ENCODE measurements at places on chromosomes 11 and 22.

- DNase-seq, result no peak
Measured at GRCh38 chr11:74699615-74700396, 31.4 kb downstream of the CHRDL2 start.

- DNase-seq, result no peak
Measured at GRCh38 chr11:1753929-1754305, 3.5 kb upstream of the IFITM10 start.

- DNase-seq, result no peak
Measured at GRCh38 chr22:24186892-24187670, 5.8 kb downstream of the SUSD2 start.

DNA sequence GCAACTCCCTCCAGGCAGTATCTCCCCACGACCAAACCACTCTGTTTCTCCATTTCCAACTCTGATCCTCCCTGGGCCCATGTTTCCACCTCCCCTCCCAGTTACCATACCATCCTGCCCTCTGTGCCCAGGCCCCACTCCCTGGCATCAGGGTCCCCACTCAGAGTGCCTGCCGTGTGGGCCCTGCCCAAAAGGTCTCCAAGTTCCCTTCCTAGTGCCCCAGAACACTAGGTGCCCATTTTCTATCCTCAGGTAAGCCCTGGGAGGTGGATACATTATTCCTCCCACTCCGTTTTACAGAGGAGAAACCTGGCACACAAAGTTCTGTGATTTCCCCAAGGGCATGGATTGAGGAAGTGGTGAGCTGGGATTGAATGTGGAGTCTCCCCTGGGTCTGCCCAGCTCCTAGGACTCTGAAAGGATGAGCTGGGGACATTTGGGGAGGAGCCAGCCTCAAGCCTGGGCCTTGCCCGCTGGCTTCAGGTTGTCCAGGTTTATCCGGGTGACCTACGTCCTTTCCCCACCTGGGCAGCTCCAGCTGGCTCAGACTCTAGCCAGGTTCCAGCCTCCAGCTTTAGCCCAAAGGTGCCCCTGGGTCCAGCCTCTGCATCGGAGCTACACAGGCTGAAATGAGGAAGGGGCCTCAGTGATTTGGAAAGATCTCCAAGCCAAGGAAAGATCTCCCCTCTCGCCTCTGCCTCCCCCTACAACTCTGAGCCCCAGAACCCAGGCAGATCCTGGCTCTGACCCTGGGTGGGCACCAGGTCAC, 2.2 kb upstream of the GSTT4 start:
- no peak for DNase-seq

DNA sequence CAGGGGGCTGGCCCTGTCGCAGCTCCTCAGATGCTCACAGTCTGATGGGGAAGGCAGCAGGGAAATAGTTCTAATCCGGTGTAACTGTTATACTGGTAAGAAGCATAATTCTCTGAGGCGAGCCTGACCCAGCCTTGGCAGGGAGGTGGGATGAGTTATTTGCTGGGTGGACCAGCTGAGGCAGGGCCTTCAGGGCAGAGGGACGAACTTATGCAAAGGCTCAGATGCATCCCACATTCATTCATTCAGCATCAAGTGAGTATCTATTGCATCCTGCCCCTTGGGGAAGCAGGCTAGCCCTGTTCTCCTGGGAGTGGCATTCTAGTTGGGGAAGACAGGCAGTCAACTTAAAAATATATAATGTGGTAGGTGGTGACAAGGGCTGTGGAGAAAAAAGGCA, 13.6 kb upstream of the SREBF2 start:
- DNase-seq, result no peak

- no peak for DNase-seq
Measured at GRCh38 chr22:30665786-30666185, 1.9 kb downstream of the DUSP18 start.

DNA sequence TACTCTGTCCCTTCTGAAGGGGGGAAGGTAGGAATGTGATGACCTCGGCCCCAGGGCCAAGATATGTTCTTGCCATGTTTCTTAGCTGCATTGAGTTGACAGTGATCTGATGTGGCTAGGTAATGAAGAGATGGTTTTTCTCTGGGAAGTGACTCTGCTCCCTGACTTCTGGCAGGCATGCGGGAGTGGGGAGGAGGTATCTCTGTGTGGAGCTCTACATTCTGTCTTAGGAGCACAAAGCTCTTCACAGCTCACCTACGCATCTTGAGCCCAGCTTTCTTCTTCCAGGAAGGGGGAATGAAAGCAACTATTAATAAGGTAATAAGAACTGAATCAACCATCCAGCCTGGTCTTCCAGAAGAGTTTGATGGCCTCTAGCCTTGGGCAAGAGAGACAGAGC, 241.0 kb downstream of the ST3GAL4 start:
- DNase-seq, result no peak

GRCh38 chr11:129249351-129249750, 57.2 kb upstream of the ARHGAP32 start:
- peak; percentile 84 for DNase-seq

DNA sequence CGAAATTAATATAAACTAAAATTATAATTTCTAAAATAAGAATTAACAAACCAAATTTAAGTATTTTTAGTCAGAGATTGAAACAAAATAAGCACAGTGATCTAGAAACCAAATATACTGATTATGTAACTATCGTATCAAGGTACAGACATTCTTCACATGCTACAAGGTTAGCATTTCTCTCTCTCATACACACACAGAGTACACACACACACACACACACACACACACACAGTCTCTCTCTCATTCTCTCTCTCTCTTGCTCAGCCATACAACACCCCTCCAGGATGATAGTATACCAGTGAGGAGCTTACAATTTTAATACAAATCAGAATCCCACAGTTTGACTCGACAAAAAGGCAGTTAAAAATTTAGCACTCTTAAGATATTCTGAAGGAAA, 66.0 kb downstream of the RDX start:
- no peak for DNase-seq

- DNase-seq, result no peak
Measured at GRCh38 chr11:89437317-89437716, 53.9 kb downstream of the NOX4 start.

DNA sequence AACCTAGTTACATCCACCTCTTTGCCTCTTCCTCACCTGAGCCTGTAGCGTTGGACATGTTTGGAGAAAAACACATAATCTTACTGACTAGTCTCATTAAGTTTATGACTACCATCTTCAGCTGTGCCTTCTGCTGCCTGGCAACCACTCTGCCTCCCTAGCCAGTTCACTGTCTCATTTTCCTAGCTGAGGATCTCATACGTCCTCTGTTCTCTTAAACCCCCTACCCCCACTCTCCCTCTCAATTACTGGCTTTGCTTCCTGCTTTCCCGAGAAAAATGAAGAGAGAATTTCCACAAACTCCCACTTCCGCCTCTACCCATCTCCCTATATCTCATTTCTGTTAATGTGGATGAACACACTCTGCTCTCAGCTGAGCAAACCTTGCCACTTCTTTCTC, 239.3 kb upstream of the POU2AF2 start:
- DNase-seq, result no peak

DNA sequence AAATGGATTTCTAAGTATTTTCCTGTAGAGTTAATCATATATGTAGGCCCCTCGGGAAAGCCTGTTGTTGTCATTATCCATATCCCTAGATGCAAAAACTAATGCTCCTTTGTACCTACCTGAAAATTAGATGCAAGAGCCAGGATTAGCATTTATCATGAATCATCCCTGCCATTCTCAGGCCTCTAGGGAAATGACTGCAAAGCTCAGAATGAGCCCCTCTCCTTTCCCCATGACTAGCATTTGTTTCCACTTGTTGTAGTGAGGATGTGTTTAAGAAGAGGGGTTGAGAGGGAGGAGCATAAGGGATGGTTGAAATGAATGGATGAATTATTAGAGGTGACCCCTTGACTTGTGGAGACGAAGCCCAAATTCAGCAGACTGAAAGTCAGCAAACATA, 537.9 kb downstream of the NTM start:
- DNase-seq, result no peak

DNA sequence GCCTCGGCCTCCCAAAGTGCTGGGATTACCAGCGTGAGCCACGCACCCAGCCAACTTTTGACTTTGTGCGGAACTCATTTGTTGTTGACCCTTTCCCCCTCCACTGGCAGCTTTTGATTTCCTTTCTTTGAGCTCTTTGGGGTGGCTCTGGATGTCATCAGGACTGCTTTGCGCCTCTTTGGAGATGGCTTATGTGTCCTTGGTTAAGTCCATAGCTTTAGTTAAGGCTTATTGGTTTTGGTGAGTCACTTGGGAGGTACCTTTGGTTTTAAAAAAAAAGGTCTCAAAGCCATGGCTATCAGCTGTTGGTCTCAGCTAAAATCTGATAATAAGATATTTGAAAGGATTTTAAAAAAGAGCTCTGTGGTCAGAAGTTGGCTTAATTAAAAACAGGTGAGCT, 5.1 kb upstream of the ARSA start:
- DNase-seq, result no peak

DNA sequence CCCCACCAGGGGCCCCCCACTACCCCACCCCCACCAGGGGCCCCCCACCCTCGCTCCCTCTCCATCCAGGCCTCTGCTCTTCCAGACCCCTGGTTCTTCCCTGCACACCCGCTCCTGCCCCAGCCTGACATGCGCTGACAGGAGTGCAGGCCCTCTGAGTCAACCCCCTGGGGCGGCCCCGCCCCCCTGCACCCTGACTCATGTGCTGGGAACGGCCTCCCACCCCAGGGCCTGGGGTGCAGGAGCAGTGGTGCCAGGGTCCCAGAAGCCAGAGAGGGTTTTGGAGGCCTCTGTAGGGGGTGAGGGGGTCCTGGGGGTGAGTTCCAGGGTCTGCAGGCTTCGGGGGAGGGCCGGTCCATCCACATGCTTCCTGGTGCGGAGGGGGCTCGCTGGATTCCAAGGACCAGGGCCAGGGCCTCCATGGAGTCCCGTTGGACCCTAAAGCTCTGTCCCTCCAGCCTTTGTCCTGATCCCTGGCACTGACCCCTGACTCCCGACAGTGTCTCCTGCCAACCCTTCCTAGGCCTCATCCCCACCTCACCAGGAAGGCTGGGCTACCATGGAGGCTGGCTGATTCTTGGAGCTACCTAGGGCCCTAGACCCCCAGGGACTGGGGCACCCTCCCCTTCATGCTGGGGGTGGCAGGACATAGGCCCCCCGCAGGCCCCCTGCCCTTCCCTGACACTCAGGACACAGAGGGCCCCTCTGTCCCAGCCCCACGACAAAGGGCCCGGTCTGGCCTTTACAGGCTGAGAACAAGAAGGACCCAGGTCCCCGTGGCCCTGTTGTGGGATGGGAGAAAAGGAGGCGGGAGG, 583 bp upstream of the PKP3 start:
- DNase-seq, result peak; percentile 92

- DNase-seq, result peak; percentile 63
Measured at GRCh38 chr11:17986007-17986710, 26.7 kb downstream of the SERGEF start.

- DNase-seq, result no peak
Measured at GRCh38 chr11:16807306-16807705, 68.9 kb downstream of the C11orf58 start.

DNA sequence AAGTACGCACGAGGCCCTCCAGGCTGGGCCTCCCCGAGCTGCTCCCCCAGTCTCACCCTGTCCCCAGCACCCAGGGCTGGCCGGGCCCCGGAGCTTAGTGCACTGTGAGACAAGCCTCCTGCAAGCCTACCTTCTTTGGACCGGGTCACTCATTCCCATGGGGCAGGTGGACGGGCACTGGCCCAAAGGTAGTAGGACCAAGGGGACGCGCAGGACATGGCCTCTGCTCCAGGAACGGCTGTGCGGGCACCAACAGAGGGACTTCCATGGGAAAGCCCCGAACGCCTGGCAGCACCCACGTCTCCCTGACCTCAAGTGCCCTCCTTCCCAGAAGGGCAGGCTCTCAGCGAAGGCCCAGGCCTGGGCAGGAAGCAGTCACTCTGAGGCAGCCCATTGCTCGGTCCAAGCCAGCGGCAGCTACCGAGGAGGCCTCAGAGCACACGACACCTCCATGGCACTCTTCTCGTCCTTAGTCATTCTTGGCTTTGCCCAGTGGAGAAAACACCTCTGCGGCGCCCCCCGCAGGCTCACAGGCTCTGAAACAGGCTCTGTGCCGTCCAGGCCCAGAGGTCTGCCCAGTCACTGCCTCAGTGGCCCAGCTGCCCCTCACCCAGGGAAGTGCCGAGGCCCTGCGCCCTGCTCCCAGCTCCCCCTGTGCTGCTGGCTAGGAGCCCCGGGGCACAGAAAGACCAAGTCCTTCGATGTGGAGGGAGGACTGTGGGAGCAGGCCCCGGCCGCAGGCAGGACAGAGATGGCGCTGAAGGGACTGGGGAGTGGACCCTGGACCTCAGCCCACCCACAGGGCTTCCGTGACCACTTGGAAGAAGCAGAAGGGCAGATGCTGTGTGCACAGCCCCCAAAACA, 3.8 kb downstream of the MOB2 start:
- DNase-seq, result no peak

- no peak for DNase-seq
Measured at GRCh38 chr11:17505146-17505545, 28.5 kb upstream of the ABCC8 start.

DNA sequence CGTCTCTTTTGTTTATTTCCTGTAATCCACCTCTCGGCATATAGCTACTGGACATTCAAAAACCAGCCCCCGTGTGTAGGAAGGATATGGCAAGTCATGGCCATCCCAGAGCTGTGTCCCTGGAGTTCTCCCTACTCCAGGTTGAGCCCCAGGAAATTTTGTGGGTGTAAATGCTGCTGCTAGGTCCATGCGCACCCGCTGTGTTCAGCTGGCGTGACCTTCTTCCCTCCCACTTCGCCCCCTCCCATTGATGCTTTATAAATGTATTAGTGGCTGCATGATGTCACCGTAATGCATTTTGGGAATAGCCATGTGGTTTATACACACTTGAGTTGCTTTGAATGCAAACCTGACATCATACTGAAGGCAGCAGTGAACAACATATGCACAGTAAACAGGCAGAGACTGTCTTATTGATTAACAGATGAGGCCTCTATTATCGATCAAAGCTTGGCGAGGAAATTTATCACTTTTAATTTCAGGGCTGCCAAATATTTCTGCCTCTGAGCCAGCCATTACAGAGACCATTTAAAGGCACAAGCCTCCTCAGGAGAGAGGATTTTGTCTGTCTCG, 113.6 kb upstream of the NNMT start:
- DNase-seq, result no peak

- DNase-seq, result no peak
Measured at GRCh38 chr22:20602609-20603164, 95.3 kb downstream of the MED15 start.

DNA sequence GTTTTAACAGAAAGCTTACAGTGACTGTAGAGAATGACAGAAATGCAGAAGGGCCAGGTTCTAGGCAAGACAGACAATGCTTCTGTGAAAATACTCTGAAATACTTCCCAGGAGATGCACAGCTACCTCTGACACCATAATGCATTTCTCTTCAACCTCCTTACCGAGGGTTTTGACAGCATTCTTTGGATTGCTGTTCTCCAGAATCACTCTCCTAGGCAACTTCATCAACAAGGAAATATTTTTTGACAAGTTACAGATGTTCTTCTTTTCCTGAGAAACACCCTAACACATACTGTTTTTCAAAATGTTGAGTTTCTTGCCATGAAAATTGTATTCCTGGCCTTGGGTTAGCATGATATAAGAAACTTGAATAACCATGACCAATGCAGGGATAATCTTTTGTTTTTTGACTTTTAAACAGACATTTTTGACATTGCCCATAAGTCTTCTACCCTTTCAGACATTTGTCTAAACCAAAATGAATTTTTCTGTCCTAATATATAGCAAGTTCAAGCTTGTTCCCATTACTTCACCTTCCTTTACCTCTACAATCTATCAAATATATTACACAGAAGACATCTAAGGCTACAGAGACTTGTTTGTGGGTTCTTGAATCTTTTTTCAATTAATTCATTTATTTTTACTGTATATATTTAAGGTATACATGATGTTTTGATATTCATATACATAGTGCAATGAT, 108.1 kb downstream of the CCDC34 start:
- DNase-seq, result peak; percentile 11

GRCh38 chr11:13391217-13391616, 71.8 kb downstream of the BTBD10 start:
- DNase-seq, result no peak

Data from EL (cell line).